Fibroblast of upper back skin (primary cell): ENCODE measurements at places on chromosomes 2 and 18.
A peak's percentile ranks its signal among the peaks of the same experiment; 100 is the strongest.

GRCh38 chr2:196389670-196390069, 218.3 kb upstream of the STK17B start:
- DNase-seq: peak; percentile 64

- no peak for DNase-seq
These were observed 13.9 kb upstream of the SLC4A3 start for GRCh38 chr2:219613461-219614070.

DNA sequence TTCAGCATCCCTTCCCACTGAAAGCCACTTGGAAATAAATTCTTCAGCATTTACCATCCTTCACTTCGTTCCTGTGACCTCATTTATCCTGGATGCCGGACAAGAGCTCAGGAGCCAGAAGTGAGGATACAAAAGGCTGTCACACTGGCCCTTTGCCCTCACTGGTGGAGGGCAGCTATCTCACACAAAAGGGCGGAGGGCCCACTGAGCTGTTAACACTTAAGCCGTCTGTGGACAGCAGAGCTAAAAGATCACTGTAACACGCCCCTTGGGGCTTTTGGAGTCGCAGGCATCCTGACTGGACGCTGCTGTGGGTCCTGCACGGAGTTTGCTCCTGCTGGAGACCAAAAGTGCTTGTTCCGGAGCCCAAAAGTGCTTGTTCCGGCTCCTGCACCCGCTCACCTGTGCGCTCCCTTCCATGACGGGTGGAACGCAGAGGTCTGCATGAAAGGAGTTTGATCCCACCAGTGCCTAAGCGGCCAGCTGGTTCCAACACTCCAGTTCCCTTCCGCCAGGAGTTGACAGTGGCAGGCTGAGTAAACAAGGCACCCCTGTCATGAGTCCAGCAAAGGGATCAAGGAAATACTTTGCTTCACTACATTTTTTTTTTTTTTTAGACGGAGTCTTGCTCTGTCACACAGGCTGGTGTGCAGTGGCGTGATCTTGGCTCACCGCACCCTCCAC, 572.0 kb upstream of the LINC00305 start:
- no peak for DNase-seq

GRCh38 chr2:226981791-226982326, 146.0 kb downstream of the RHBDD1 start:
- no peak for DNase-seq

DNA sequence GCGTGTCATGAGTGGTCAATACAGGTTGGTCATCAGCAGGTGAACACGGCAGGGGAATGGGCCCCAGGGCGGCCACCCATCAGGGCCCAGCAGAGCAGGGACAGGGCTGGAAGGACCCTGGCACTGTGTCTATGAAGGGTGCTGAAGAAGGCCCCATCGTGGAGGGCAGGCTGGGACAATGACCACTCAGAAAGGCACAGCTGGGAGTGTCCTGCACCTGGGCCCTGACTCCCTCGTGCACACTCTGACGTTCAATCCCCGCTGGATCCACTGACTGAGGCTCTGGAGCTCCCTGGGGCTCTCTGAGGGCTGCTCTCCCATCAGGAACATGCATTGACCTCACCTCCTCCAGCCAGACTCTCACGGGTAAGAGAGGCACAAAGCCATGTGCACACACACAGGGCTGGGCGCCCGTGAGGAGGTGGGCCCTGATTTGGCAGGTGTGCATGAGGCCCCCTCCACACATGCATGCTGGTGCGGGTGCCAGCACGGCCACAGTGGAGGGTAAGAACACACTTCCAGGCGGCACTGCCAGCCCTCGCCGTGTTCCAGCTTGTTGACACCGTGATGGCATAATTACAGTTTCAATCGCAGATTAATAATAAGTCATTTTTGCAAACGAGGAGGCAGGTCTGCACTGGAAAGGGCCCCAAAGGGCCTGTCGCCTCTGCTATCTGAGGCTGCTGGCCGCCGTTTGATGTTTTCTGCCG, 58.5 kb downstream of the SMAD7 start:
- no peak for DNase-seq

DNA sequence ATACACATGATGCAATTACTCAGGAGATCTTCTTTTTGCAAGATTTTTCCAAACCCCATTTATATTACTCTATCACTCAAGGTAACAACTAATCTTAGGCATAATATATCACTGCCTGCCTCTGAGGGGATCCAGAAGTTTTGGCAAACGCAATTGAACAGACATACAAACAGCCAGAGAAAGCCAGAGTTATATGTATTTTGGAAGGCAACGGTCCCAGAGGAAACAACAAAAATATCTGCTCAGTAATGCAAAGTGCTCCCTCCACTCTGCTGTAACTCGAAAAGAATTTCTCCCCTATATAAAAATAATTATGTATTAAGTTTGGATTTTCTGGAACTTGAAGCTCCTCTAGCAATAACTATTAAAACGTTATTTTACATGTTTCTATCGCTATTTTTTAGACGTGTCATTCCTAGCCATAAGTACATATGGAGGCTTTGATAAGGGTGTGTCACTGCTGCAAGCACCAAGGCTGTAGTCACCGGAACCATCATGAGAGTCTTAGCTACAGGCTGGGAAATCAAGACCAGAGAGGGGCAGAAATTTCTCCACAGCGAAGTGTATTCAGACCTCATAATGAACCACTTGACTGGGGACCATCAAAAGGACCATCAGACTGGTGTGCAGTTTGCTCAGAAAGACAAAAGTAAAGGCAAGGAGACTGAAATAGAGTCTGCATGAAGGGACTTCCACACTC, 3.7 kb upstream of the GKN1 start:
- DNase-seq: peak; percentile 61

DNA sequence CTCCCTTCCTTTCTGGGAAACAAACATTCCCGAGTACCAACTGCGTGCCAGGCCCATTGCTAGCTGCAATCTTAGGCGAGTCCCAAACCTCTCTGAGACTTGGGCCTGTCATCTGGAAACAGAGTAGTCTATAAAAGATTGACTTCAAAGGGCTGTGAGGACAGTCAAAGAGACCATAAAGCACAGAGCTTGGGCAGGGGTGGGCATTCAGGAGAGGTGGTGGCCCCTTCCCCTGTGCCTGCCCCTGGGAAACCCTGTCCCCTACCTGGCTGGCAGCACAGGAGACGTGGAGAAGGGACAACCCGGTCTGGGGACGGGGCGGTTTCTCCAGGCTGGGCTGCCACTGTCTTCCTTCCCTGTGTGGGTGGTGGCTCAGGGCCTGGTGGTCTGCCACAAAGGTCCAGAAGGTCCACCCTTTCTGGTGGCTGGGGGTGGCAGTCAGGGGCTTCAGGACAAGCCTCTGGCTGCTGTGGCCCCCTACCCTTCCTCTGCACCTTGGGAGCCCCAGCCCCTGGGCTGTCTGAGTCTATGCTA, 33.9 kb upstream of the FOSL2 start:
- no peak for DNase-seq

GRCh38 chr2:187514930-187515329, 39.3 kb downstream of the TFPI start:
- no peak for DNase-seq

DNA sequence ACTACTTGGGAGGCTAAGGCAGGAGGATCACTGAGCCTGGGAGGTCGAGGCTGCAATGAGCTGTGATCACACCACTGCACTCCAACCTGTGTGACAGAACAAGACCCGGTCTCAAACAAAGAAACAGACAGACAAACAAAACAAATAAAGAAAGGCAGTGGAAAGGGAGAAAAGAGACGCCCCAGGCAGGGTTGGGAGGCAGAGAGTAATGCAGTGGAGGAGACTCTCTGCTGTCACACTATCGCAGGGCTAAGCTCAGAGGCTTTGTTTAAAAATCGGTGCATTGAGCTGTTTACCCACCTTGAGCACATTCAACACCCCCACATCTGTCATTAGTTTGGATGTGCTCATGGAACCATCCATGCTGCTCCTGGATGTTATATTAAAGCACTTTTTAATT, 84.2 kb upstream of the RMP24 start:
- no peak for DNase-seq

GRCh38 chr2:127083819-127084503, 23.0 kb downstream of the BIN1 start:
- DNase-seq: peak; percentile 96

DNA sequence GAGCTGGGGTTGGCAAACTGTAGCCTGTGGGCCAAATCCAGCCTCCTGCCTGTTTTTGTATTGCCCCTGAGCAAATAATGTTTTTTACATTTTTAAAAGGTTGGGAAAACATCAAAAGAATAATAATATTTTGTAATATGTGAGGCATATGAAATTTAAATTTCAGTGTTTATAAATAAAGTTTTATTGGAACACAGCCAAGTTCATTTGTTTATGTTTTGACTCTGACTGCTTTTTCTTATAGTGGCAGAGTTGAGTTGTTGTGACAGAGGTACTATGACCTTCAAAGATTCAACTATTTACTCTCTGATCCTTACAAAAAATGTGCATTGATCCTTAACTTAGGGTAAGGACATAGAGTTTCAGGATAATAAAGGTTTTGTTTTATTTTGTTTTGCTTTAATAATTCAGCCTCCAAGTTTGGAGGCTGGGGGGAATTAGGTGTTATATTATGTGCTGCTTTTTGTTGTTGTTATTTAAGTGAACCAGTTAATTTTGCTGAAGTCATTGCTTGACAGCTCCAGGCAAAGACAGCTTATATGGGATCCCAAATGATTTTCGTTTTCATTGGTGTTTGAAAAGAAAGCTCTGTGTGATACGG, 24.5 kb downstream of the SETBP1 start:
- DNase-seq: no peak

DNA sequence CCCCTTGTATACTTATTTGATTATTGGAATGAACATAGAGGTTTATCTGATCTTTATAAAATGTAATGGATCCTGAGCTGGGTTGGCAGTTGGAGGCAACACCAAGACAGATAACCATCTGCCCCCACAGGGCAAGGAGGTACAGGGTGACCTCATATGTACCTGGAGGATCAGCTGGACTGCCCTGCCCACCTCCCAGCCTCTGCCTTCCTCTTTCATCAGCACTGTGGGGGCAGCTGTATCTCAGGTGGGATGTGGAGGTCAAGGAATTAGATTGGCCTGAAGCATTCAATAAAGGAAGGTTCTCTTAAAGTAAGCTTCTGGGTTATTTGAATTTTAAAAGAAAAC, 92.6 kb downstream of the LYPD6 start:
- no peak for DNase-seq

- no peak for DNase-seq
These were observed 28.5 kb upstream of the TMBIM1 start for GRCh38 chr2:218320704-218321336.

DNA sequence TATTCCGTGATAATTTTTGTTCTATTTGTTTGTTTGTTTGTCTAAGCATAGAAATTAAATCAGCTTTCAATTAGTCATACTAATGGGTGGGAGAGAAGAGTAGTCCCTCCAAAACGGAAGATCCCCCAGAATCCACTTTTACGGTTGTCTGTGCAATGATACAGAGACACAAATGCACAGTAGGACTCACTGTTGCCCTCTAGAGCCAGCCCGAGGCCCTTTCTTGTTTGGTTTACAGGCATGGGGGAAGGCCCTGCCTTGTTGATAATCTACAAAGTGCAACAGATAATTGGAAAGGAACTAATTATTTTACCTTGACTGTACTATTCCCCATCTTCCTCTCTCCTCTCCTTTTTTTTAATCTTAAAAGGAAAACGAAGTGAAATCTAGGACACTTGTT, 121.1 kb downstream of the ACOXL start:
- peak; percentile 7 for DNase-seq

DNA sequence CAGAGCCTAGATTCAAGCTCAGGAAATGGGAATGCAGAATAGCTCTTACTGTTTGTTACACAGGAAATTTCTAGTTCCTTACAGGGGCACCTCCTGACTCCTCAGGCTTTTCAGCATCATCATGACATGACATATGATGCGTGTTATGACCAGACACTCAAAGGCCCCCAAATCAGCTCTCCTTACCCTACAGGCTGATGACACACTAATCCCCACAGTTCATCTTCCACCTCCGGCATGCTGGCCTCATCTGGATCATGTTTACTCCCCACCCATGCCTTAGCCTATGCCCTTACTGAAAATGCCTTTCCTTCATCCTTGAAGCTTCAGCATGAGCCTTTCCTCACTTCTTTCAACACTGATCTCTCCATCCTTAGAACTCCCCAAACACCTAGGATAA, 356.9 kb downstream of the SETBP1 start:
- no peak for DNase-seq

DNA sequence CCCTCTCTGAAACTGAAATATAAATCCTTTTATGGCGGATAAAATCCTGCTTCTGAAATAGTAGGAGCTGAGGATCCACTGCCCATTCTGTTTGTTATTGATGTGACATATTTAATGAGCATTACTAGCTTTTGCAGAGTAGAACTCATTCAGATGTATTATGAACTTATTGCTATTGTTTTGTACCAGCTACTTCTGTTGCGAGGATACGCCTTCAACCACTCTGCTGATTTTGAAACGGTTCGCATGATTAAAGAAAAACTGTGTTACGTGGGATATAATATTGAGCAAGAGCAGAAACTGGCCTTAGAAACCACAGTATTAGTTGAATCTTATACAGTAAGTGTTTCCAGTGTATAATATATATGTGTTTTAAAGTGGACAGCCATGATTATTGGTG, 27.7 kb downstream of the ACTR2 start:
- DNase-seq: no peak

GRCh38 chr2:230226051-230226551, 565 bp downstream of the SP140 start:
- DNase-seq: no peak

GRCh38 chr18:40926679-40927078, 1028.4 kb upstream of the PIK3C3 start:
- no peak for DNase-seq

GRCh38 chr2:49954059-49954458, 799.7 kb upstream of the FSHR start:
- no peak for DNase-seq

DNA sequence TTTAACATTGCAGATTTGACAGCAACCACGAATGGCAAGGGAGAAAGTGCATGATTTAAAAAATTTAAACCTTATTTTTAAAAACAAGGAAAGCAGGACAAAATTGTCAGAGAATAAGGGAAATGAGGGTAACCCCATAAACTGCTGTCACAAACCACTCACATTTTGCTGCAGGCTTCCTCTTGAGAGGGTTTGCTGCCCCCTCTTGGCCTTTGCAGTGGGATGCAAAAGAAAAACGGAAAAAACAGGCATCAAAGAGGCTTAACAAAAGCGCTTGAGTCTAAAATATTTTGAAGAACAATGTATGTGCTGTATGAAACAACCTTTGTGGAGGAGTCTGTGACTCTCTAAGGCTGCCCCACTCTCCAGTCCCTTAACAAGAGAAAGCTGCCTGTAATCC, 91.6 kb downstream of the TMX3 start:
- peak; percentile 78 for DNase-seq

DNA sequence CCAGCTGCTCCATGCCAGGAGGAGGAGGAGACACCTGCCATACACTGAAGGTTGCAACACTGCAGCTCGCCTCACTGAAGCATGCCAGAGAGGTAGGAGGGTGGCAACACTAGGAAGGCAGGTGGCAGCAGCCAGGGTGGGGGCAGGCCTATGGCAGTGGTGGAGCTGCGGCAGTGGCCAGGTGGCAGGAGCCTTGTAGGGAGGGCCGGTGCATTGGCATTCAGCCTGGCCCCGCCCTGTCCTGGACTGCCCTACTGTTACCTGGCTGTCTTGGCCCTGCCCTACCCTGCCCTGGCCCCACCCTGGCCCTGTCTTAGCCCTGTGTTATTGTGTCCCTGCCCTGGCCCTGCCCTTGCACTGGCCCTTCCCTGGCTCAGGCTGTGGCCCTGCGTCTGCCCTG, 7.4 kb upstream of the ANKRD62 start:
- no peak for DNase-seq

- no peak for DNase-seq
These were observed 20.9 kb downstream of the ITGAV start for GRCh38 chr2:186610785-186611184.
